Effector CD4-positive, alpha-beta T cell (primary cell): ENCODE measurements at places on chromosomes 1 and 21.

DNA sequence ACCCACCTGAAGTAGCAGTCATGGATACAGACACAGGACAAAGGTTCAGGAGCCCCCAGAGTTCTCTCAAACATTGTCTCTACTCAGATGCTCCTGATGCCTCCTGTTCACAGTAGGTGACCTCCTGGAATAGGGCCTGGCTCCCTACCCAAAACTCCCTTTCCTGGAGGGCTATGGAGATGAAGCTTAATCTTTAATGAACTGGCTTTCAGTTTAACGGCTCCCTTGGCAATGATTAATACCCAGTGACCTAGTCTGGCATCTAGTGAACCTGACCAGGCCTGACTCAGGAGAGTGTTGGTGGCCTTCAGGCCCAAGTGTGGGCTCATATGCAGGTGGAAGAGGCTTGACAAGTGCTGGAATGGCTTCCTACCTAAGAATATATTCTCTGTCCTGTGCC, 65.2 kb upstream of the TRABD2B start:
- no peak for DNase-seq

DNA sequence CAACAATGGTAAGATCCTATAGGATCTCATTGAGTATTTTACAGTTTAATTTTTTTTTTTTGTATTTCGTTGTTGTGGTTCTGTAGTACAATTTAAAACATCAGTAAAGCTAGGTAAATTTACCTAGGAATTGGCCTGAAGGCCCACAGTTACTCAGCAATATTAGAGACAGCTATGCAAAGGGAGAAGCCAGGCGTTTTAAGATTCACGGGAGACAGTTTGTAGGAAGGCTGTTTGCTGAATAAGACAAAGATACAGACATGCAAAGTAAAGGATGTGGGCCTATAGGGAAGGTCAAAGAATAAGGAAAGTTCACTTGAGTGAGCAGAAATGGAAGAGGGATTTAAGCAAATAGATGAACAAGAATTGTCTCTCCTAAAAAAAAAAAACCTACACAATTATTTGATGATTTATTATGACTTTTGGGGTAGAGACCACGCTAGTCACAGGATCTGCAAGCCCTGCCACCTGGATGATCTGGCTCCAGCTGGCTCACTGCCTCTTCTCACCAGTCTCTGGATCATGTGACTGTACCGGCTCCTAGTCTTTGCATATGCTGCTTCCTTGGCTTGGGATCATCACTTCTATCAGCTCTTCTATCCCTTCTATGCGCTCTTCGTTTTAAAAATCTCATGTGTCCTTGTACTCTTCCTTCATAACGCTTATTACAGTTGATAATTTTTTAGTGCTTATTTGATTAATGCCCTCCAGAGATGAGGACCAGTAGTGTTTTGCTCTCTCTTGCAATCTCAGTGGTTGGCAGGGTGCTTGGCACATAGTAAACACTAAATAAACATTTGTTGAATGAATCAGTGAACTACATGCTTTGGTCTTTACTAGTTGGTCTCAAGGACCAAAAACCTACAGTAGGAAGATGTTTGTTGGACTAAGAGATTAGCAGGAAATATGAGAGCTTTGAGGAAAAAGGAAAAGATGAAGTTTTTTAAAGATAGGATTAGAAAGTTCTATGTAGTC, 14.1 kb downstream of the DYRK1A start:
- no peak for DNase-seq

DNA sequence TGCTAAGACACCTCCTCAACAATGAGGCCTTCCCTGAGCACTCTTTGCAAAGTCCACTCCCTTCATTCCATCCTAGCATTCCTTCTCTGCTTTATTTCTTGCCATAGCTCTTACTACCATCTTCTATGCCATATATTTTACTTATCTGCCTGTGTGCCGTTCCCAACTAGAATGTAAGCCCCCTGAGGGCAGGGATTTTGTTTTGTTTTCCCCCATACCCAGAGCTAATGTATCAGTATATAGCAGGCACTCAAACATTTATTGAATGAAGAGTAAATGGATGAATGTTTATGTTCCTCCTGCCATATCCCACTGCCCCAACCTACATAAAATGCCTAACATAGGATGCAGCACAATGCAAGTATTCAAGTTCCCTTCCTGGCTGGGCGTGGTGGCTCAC, 14.9 kb upstream of the PPP1R15B start:
- DNase-seq = no peak

- DNase-seq = no peak
Observed at GRCh38 chr1:168654198-168654915, 74.6 kb downstream of the DPT start.

GRCh38 chr1:26097696-26098095, 13.9 kb upstream of the PDIK1L start:
- no peak for DNase-seq

DNA sequence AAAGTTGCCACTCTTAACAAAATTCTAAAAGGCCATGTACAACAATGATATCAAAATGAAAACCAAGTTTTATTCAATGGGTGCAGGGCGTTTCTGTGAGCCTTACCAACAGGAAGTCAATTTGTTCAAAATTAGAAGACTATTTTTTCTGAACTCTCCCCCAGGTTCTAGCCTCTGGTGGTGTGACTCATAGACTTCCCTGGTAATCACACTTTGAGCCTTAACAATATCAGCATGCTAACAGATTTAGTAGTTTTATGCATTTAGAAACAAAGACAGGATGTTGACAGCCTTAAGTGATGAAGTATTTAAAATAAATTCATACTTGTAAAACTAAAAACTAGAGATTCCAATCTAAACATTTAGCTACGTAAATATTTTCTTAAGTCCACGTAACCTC, 88.4 kb downstream of the LRRC8C start:
- no peak for DNase-seq

DNA sequence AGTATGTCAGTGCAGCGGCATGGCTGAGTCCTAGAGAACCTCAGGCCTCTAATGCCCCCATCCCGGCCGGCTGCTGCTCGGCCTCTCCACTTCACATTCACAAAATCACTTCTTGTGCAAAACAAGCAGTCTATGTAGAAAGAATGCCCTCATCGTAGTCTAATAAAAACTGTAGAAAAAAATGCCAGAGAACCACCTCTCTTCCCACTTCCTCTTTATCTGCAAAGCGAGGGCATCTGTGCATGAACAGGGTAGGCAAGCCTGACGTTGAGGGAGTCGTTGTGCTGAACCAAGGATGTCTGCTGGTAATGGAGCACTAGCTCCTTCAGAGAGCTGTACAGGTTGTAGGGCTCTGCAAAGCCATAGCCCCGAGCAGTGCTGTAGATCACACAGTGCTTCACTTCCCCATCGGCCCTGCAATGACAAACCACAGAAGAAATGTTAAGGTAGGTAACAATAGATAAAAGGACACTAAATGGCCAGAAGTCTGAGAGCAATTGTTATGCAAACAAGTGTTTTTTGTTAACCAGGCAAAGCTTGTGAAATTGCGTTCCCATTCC, 88.9 kb downstream of the PIK3R3 start:
- no peak for DNase-seq

DNA sequence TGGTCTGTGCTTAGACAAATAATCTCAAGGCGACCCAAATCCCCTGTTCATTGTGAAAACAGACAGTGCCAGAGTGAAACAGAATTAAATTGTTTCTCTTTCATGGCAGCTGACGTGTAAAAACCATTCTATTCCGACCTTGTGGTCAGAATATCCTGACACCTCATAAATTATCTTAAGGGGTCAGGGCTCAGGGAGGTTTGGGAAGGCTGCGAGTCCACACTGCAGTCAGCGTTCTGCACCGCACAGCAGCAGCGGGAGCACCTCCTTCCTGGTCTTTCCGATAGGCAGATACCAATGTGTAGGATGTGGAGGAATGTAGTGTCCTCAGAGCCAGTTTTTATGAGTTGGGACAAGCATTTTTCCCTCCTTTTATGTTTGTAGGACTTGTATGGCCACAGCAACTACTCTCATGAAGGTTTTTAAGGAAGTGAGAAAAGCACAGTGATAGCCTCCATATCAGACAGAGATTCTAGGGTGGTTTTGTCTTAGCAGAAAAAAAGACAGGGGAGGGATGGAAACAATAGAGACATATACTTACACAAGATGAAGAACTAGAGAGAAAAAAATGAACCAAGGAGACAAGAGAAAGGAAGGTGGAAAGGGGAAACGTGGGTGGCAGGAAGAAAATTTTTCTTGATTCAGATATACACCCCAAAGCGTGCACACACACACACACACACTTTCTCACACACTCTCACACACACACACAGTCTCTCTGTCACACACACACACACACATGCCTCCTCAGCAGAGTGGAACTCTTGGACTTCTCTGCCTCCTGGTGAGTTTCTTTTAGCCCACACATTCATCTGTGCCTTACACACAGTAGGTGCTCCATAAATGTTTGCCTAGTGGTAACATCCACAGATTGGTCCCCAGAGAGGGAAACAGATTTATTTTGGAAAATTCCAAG, 68.6 kb downstream of the NTMT2 start:
- no peak for DNase-seq

GRCh38 chr1:56644919-56645676, at the start of gene PRKAA2:
PRKAA2 (plus strand) TSS chr1:56645314; CDS start chr1:56645388, 74 bp downstream.
- no peak for DNase-seq

DNA sequence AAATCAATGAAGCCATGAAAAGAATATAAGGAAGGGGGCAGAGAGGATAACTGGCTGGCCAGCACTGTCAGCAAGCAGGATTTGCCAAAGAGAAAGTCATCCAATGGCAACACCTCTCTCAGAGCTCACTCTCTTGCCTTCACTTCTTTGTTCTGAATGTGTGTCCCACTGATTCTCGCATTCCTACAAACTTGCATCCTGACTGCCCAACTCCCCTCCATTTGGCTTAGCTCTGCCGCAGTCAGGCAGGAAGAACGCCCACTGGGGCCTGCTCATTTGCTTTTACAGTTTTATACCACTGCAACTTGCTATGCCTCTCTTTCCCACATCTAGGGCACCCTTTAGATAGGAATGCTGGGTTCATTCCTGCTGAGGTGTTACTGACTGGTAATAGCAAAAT, 364.2 kb upstream of the ST6GALNAC5 start:
- no peak for DNase-seq

DNA sequence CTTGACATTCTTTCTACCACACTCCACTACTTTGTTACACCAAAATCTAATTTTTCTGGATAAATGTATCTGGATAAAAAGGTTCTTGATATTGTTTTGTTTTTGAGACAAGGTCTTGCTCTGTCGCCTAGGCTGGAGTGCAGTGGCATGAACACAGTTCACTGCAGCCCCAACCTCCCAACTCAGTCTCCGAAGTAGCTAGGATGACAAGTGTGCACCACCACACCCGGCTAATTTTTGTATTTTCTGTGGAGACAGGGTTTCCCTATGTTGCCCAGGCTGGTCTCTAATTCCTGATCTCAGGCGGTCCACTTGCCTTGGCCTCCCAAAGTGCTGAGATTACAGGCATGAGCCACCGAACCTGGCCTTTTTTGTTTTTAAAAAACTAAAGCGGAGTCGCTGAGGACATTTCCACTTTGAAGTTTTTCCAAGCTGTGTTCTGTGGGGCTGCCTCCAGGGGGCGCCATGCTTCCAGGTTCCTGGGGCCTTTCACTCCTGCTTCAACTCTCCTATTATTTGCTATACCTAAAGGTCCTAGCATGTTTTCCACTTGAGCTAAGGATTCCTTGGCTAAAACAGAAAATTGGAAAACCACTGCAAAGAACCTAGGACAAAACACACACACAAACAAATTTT, 14.1 kb upstream of the NCMAP start:
- no peak for DNase-seq

DNA sequence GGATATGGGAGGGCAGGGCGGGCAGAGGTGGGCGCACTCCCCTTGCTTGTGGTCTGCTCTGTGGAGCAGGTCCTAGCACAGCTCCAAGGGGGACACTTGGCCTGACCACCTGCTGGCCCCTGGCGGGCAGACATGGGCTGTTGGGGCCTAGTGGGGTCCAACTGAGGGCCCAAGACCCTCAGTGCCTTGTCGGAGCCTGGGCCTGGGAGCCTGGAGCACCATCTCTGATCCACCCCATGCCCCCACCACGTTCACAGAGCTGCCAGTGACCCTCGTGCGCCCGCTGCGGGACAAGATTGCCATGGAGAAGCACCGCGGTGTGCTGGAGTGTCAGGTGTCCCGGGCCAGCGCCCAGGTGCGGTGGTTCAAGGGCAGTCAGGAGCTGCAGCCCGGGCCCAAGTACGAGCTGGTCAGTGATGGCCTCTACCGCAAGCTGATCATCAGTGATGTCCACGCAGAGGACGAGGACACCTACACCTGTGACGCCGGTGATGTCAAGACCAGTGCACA, 70.6 kb downstream of the OBSCN start:
- no peak for DNase-seq

GRCh38 chr1:184359909-184360308, 26.9 kb upstream of the C1orf21 start:
- no peak for DNase-seq

DNA sequence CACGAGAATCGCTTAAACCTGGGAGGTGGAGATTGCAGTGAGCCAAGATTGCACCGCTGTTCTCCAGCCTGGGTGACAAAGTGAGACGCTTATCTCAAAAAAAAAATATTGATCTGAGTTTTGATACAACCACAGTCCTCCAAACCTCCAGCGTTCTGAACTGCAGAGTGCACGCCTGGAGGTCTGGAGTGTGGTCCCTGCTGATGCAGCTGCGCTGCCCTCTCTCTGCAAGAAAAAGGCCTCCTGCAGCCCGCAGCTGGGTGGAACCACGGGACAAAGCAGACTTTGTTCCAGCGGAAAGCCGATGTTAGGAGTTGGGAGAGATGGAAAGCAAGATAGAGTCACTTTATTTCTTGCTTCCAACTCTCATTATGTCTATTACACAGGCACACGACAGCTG, 144.9 kb upstream of the SOD1 start:
- no peak for DNase-seq

GRCh38 chr1:109399326-109399957, 1.7 kb upstream of the SORT1 start:
- peak; percentile 33 for DNase-seq

- no peak for DNase-seq
Observed at GRCh38 chr1:232493869-232494268, 136.1 kb downstream of the SIPA1L2 start.

GRCh38 chr1:16043521-16043920, at the start of gene CLCNKB:
CLCNKB (plus strand) TSS chr1:16043782; CDS start chr1:16044493, 711 bp downstream.
- DNase-seq = no peak

- DNase-seq = no peak
Observed at GRCh38 chr1:31570228-31570627, 6.1 kb upstream of the TINAGL1 start.

GRCh38 chr1:204411451-204412204, at the start of gene PPP1R15B:
PPP1R15B (minus strand) TSS chr1:204411817; CDS start chr1:204411411, 406 bp downstream.
- DNase-seq = peak; percentile 94
